ENCODE measurements at places on chromosomes 1 and 21.

GRCh38 chr1:155166471-155167165, 6.5 kb downstream of the KRTCAP2 start:
- DNase-seq = peak; percentile 71

DNA sequence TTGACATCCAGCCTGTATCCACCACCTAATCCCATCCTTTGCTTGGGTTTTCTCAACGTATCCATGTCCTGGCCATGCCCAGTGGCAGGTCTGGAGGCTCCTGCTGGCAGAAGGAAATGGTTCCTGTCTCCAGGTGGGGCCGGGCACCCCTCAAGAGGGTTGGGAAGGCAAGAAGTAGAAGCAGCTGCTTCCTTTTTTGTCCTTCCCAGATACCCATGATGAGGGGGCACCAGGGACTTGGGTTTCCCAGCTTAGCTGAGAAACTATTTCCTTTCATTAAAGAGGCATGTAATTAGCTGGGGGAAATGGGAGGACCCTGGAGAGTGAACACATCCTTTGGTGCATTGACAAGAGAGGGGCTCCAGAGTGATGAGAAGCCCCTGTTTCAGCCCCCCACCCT, 21.1 kb upstream of the SLC45A3 start:
- DNase-seq = no peak

GRCh38 chr1:22709891-22710700, 543 bp upstream of the EPHB2 start:
- DNase-seq = peak; percentile 87

- DNase-seq = no peak
These were observed 91.8 kb downstream of the DDX20 start for GRCh38 chr1:111847466-111847865.

DNA sequence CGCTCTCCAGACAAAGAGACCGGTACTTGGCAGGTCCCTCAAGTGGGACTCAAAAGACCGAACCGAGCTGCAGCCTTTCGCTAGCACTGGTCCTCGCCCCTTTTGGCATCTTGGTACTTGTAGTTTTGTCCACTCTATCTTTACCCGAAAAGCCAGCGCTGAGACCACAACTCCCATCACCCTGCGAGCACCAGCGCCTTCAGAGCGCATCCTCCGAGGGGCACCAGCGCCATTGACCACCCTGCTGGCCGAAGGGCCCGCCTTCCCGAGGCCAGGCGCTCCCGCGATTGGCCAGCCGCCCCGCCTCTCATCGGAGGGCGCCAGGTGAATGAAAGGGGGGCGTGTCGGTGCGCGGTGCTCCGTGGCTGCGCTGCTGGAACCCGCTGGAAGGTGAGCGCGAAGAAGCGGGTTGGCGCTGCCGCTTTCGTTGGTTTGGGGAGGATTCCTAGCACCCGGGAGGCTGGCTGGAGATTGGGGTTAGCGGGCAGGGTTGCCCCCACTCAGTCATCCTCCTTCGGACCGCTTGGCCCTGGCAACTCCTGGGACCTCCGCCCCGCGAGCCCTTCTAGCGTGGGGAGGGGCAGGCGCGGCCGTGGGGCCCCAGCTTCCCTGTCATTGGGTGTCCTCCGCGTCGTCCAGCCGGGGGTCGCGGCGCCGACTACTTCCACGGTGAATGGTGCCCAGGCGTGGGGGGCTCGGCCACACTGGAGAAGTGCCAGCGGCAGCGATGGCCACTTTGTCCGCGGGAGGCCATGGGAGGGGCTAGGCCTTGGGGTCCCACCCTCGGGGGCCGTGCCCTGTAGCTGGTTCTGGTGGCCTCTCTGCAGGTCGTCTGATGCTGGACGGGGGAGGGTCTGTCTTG, at the start of gene ZBTB8B:
Gene ZBTB8B (plus strand): TSS at position 357 of the 862 bp plus-strand sequence. CDS start 5,553 bp downstream, outside the sequence.
- DNase-seq = peak; percentile 83

- no peak for DNase-seq
These were observed 11.5 kb downstream of the KNCN start for GRCh38 chr1:46539972-46540371.

GRCh38 chr1:215636258-215636965, 69.3 kb downstream of the KCTD3 start:
- no peak for DNase-seq

DNA sequence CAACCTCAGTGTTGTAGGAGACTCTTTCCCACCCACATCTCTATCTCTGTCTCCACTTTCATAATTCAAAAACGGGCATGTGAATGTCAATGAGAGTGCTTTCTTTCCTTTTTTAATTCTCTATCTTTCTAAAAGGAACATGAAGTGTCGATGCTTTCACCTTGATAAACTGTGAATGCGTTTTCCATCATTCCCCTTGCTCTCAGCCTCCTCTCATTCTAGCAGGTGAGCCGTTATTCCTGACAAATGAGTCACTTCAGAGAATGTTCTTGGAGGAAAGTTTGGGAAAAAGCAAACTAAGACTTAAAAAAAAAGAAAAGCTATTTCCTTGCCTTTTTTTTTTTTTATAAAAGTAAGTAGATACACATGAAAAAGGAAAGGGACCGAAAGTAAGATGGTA, 226.0 kb upstream of the C1orf87 start:
- DNase-seq = no peak

GRCh38 chr1:220917535-220918209, 38.4 kb downstream of the HLX start:
- DNase-seq = no peak

GRCh38 chr1:112985123-112985522, 29.1 kb upstream of the SLC16A1 start:
- no peak for DNase-seq

- no peak for DNase-seq
These were observed 15.4 kb upstream of the RBM34 start for GRCh38 chr1:235176486-235176885.

DNA sequence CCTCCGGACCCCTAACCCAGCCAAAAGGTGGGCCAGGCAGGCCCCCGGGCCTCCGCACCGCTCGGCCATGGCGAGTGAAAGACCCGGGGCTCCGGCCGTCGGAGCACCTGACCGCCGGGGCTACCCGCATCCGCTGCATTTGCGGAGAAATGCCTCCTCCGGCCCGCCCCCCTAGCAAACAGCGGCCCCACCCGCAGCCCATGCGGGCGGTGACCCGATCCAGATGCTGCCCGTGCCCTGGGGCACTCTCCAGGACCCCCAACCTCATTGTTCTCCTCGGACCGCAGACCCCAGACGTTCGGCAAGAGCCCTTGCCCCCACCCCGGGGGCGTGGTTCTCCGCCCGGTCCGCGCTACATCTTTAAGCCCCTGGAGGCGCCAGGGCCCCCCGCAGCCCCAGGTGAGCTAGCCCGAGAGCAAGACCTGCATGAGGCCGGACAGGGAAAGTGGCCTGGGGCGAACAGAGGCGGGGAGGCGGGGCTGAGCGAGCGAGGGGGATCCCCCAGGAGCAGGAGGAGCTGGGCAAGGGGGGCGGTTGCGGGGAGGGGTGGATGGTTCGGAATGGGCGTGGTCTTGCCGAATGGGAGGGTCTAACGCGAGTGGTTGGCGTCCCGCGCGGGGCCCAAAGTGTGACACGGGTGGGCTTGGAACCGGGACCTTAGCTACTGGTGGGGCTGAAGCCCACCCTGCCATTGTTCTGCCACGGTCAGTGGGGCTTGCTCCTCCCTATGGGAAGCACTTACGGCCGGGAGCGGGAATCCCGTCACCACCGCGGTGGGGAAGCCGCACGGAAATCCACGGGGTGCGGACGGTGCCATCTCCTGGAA, 6.3 kb upstream of the CRYBG2 start:
- DNase-seq = no peak

- DNase-seq = no peak
These were observed 6.0 kb upstream of the MAP1LC3C start for GRCh38 chr1:242004751-242005495.

DNA sequence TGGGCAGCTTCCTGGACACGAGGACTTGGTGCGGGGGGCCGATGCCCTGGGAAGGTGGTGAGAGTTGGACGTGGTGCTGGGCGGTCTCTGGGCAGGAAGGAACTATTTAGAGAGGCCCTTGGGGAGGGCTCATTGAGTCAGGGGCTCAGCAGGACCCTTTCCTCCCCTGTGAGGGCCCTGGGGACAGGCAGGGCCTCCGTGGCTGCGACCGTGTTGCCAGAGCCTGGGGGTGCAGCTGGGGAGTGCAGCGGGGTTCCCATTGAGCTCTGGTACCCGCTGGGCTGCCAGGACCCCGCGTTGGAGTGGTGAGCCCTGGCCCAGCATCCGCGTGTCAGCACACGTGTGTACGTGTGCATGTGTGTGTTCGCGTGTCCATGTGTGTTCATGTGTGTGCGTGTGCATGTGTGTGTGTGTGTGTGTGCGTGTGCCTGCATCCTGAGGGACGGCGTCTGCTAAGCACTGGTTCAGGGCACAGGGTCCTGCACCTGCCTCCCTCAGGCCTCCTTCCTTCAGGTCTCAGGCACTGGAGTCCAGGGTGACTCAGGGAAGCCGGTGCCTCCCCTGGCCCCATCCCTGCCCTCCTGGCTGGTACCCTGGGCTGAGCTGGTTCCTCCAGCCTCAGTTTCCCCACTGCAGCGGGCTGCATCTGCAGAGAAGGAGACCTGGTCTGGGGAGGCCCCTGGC, 10.7 kb downstream of the RNF223 start:
- no peak for DNase-seq

DNA sequence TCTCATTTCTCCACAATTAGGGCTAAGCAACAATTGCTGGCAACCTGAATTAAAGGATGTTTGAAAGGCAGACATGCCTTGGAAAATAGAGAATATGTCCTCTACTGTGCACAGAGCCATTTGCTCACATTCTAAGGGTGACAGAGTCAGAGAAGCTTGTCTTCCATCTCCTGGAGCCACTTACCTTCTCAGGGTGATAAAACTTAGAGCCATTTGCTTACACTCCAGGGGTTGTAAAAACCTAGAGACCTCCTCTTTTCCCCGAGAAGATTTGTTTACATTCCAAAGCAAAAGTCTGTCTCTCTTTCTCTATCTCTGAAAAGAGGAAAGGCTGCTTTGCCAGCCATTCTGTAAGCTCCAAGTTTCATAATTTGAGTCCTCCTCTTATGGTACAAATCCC, 61.3 kb downstream of the LBR start:
- no peak for DNase-seq

DNA sequence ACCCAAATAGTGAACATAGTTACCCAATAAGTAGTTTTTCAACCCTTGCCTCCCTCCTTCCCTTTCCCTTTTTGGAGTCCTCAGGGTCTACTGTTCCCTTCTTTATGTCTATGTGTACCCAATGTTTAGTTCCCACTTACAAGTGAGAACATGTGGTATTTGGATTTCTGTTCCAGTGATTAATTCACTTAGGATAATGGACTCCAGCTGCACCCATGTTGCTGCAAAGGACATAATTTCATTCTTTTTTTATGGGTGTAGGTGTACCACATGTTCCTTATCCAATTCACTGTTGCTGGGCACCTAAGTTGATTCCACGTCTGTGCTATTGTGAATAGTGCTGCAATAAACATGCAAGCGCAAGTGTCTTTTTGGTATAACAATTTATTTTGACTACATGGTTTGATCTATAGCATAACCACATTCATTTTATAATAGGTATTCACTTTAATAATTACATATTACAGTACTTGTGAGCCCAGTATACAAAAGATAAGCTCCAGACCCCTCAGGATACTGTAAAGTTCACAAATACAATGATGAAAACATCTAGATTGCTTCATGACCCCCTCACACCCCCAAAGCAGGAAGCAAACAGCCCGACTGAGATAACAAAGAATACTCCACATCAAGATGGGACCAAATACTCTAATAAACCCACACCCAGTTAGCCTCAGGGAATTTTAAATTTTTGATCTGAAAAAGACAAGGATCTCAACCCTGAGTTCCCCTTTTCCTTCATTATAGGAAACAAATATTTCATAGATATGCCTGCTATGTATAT, 45.3 kb downstream of the PUM1 start:
- no peak for DNase-seq

DNA sequence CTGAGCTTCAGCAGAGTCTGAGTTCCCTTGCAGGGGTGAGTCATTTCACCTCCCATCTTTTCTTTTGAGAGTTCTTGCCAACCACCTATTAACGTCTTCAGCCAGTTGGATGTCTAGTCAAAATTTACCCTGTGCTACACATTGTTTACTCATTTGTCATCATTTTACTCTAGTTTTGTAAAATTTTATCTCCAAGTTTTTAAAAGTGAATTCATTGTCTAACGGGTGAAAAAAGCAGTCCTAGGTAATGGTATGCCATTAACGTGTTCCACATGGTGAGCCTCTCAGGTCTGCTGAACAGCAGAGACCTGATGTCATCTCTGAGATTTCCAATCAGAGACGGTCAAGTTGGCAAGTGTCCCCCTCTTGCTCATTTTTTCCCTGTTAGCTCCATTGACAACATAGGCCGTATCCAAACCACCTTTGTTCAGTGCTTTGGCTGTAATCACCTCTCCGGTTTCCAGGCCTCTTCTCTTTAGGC, 85.4 kb downstream of the TBX15 start:
- peak; percentile 67 for DNase-seq

GRCh38 chr1:183473217-183473536, 878 bp downstream of the SMG7 start:
- no peak for DNase-seq

- no peak for DNase-seq
These were observed 98.6 kb downstream of the NGF start for GRCh38 chr1:115239426-115239825.

Data from left forelimb (tissue), 1 donor.